ENCODE measurements at places on chromosomes 11 and 22.

GRCh38 chr11:6747097-6747668 lies 24.6 kb downstream of the OR2AG2 start:
- no peak for DNase-seq

DNA sequence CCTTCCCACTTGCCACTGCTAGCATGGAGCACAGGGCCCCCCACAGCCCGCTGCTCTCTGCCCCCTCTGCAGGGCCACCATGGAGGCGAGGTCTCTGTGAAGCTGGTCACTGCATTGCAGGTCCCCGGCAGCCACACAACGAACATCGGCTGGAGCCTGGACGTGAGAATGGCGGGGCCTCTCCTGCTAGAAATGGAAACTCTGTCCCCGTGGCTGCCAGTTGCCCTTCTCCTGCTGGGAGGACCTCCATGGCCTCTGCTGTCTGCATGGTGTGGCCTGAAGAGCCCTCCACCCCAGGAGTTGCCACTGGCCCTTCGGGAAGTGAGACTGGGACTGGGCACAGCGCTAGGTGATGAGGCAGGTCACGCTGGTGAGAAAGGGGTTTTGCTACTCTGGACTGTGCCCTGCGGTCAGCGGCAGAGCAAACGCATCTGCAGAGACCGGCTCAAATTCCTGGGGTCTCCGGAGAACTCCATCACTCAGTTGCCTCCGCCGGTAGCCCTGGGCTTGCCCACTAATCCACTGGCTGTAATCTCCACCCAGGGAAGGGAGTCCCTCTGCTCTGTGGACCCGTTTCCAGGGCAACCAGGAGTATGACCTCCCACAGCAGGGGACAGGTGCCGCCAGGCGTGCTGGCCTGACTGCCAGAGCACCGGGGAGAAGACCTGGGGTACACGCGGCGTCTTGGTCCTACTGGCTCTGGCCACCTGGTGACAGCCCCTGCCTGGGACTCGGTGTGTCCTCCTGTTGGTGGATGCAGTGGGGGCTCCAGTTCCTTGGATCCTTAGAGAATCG lies 806.3 kb downstream of the BRD1 start:
- no peak for DNase-seq

- DNase-seq = no peak
Observed at GRCh38 chr11:75820645-75821044, 5.6 kb downstream of the UVRAG start.

DNA sequence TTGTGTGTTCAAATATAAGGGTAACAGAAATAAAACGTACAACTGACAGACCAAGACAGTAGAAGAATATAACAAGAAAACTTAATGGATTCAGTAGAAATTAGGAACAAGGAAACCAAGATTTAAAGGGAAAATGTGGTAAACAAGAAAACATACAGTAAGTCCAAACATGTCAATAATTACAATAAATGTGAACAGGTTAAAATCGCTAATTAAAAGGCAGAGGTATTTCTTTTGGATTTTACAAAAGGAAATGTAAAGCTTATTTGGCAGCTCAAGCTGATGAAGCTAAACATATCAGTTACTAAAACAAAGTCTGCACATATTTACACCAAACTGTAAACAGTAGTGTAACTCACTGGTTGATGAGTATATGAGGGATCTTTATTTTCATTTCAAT lies 2.3 kb upstream of the SLC22A12 start:
- no peak for DNase-seq

DNA sequence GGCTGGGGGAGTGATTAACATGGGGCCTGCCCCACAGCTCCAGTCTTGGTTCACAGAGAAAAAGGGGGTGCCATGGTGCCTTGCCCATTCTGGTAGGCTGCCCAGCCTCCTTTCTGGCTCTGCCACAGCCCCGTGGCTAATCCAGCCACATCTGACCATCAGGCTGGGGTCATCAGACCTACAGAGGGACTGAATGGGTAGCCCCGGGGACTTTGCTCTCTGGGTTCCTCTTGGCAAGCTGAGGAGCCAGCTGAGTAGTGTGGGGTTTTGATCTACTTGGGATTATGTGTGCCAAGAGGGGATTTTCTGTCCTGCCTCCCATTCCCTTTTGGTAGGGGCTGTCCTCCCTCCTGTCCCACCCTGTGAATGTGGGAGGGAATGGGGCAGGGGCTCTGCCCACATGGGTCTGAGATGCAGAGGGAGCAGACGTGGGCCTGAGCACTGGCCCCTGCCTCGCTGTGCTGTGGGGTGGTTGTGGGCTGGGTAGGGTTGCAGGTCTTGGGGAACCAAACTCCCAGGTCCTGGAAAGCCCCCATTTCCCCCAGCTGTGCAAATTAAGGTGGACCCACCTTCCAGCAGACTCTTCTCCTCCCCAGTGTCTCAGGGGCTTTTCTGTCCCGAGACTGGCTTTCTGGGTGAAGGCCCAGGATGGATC lies 32.0 kb downstream of the CD82 start:
- no peak for DNase-seq
